ENCODE measurements at places on chromosomes 3 and 15.

GRCh38 chr15:81060907-81061306, 60.2 kb downstream of the TLNRD1 start:
- DNase-seq, result no peak

DNA sequence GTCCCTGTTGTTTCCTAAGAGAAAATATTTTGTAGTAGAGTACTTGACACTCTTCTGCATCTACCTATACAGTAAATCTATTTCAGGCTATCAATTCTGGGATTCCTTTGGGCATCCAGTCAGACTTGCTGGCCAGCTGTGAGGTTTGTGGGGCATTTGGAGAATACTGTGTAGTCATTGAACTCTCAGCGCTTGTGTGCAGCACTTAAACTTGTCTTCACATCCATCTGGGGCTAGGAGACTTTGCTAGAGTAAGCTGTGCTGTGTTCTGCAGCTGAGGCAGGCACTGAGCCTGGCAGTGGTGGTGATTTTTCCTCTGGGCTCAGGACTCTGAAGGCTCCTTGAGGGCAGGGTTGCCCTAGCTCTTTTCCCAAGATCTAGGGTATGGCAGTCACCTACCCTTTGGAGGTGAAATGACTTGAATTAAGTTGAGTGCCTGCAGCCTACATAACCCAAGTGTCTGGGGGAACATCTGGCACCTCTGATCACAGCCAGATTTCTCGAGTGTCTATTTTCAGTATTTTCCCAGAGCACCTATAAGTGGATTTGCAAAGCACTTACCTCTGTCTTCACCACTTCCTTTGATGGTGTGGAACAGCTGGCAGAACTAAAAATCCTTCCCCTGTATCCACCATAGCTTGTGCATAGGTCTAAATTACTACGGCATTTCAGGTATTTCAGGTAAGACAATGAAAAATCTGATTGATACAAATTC, 19.3 kb downstream of the CLSTN2 start:
- DNase-seq, result no peak

GRCh38 chr3:112693186-112693585, 52.2 kb upstream of the CCDC80 start:
- no peak for DNase-seq

DNA sequence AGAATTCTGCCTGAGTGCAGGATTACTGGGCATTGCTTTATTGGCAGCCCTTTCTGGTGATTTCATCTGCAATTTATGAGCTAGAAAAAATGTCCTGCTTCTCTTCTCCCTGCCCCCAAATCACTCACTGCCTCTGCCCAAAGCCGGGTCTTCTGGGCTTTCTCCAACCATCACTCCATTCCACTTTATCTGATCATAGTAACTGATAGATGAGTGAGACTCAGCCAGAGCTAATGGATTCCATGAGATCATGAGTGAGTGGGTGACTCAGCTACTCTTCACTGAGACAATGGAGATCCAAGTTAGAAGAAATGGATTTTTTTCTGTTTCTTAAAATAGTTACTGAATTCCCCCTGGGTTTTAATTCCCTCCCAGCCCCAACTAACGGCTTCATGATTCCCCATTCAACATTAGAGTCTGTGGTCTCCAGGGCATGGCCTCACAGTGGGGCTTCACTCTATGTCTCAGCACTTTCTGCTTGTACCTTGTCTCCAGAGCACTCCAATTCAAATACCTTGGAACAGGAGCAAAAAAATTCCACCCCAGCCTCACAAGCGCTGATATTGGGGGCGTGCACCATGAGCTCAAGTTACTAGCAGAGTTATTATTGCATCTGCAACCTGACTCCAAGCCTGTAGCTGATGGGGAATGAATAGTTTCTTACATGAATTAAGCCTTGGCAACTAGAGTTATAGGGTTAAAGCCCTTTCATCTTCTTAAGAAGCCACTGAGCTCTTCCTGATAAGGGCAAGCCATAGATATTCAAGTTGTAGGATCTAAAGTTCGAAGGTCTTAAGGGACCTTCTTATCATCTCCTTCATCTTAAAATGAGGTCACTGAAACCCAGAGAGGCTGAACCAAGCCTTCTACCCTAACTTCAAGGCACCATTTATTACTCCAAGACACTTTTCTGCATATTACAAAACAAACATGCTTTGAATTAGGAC, 85.9 kb downstream of the AGBL1 start:
- no peak for DNase-seq

GRCh38 chr3:113271594-113272384, 60.4 kb downstream of the BOC start:
- DNase-seq, result no peak

GRCh38 chr3:2096216-2096615, 2.5 kb upstream of the CNTN4 start:
- DNase-seq, result no peak

DNA sequence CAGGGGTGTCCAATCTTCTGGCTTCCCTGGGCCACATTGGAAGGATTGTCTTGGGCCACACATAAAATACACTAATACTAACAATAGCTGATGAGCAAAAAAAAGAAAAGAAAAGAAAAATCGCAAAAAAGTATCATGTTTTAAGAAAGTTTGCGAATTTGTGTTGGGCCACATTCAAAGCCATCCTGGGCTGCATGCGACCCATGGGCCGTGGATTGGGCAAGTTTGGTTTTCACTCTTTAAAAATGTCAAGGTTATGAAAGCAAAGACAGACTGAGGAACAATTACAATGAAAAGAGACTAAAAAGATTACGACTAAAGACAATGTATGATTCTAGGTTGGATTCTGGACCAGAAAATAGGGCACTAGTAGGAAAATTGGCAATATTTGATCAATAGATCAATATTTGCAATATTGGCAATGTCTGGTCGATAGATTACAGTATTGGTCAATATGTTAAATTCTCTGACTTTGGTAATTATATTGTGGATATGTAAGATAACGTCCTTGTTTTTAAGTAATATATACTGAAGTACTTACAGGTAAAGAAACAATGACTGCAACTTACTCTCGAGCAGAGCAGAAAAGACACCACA, 19.9 kb downstream of the CCNL1 start:
- no peak for DNase-seq
